Stimulated activated CD8-positive, alpha-beta memory T cell treated with anti-CD3 and anti-CD28 coated beads, Interleukin-15, amount 100 ng/mL, for 4 hours (primary cell): ENCODE measurements at places on chromosomes 6 and 20.

DNA sequence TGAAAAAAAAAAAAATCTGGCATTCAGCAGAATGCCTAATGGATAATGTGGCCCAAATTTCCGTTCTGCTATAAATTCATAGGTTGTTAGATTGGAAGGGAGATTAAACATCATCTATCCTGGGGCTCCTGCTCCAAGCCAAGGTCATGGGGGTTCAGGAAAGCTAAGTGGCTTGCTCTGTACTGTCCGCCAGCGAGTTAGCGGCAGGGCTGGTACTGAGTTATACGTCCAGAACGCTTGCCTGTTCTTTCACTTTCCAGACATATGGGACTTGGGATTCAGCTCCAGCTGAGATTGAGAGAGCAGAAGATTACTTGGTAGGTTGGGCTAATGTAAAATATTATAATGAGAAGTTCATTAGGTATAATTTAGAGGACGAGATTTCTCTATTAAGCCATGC lies 858 bp downstream of the RWDD1 start:
- no peak for DNase-seq

DNA sequence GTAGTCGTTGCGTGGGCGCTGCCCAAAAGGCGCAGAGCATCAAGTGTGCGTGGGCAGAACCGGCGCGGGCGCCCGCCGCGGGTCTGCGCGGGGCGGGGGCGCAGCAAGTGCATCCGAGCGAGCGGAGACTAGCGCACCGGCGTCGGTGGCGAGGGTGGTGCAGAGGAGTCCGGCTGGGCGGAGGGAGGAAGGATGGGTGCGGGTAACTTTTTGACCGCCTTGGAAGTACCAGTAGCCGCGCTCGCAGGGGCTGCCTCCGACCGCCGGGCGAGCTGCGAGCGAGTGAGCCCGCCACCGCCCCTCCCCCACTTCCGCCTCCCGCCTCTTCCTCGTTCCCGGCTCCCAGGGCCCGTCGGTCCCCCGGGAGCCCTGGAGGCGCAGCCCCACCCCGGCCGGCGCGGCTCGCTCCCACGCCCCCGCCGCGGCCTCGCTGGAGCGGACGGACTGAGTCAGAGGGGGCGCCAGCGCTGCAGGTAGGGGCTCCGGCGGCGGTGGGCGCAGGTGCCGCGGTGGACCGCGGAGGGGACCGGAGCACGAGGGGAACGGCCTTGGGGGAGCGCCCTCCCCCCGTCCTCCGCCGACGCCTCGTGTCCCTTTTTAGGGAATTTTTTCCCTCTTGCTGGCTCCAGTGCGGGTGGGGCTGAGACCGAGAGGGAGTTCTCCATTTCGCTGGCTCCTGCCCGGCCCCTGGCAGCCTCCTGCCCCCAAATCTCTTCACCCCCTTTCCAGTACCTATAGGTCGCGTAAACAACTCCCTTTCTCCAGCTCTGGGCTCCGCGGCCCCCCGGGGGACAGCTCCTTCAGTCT lies 1.6 kb upstream of the DBNDD2 start:
- peak; percentile 44 for DNase-seq

- no peak for DNase-seq
Measured at GRCh38 chr20:25340380-25340779, 50.3 kb downstream of the ABHD12 start.

DNA sequence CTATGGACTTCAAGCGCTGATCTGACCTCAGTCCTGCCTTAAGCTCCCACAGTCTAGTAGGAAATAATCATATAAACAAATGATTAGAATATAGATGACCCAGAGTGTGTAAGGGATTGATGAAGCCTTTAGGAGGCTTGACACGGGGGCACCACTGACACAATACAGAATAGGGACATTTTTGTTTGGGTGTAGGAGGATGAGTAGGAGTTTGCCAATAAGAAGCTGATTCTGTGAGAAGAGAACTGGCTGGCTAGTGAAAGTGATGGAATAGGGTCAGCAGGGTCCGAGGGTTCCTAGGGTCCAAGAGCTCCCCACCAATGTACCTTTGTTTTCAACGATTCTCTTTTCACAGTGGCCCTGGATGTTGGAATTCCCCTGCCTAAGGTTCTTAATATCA lies 7.1 kb upstream of the BPIFB4 start:
- DNase-seq = no peak

- no peak for DNase-seq
Measured at GRCh38 chr6:130520221-130520620, 154.4 kb downstream of the TMEM200A start.

DNA sequence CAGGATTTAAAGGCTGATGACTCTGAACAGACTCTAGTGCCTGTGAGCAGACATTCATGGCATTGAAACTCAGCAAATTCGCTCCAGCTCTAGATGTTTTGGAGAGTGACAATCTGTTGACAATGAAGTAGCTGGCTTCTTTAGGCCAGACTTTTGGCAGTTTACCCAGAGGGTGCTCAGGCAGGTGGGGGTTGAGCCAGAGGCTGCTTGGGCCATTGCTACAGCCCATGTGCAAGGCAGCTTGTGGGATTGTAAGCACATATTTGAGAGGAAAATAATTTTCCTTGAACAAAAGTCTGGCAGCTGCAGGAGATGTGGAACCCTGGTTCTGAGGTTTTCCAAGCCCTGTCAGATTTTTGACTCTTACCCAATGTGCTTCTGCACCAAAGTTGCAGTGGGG lies 311.6 kb downstream of the CDC5L start:
- no peak for DNase-seq

DNA sequence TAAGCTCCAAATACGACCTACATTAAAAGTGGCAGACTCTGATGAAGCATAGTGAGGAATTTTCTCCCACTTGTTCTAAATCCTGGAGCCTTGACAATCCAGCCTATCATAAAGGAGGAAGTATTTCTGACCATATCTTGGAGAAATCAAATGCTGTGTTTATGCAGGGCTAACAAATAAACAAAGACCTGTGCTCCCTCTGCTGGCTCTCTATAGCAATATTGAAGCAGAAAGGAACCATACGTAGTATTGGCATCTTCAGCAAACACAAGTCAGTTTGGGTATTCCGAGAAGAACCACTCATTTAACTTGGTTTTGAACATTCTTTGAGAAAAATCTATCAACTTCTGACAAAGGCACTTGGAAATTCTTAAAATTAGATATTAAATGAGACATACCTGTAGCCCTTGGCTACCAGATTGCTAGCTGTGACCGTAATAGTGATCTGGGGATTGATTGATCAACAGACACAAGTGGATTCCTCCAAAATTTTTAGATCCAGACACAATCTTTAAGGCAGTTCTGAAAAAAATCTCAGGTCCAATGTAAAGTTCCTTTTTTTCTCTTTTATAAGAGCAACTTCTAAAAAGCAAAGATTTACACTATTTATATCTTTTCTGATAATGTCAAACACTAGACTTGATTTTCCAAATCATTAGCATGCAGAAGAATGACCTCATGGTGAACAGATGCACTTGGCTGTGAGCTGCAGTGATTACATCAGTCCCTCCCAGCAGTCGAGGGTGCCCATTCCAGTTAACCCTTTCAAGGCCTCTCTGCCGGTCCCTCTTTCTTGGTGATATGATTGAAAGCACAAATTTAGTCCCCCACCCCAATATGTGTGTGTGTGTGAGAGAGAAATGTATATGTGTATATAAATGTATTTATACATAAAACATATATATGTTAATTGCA lies 40.2 kb downstream of the INSM1 start:
- DNase-seq = no peak

GRCh38 chr20:48898210-48898609 lies 23.3 kb upstream of the ARFGEF2 start:
- DNase-seq = no peak

GRCh38 chr20:19903168-19903811 lies 113.9 kb upstream of the NAA20 start:
- DNase-seq = no peak
